ENCODE measurements at places on chromosomes 4 and X. TPM values are rescaled to one million over a fixed set of nuclear protein-coding genes. Genes with fewer than 3 reads are reported as not detected.

The ADH6 gene
- total RNA-seq: not detected

- DNase-seq: no peak
Observed at GRCh38 chr4:164538097-164538496, 215.8 kb upstream of the SMIM31 start.

The GPRASP2 gene
- 13.8 TPM for total RNA-seq

- no peak for DNase-seq
Observed at GRCh38 chrX:18368402-18368801, 13.9 kb upstream of the SCML2 start.

DNA sequence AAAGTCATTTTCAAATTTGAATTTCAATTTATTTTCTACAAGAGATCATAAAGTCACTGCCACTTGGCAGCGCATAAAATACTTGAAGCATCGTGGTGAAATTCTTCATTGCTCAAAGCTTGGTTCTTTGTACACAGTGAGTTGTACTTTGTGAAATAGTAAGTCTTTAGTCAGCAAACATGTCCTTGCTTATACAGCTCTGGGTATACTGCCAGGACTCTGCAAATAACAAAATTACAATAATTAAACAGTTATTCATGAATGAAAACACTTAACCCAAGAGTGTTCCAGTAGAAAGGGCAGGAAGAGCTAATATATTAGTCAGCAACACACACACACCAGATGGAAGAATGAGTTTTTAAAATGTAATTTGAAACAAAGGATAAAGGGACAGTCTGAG is 1300.9 kb upstream of the DIAPH2 start:
- no peak for DNase-seq

DNA sequence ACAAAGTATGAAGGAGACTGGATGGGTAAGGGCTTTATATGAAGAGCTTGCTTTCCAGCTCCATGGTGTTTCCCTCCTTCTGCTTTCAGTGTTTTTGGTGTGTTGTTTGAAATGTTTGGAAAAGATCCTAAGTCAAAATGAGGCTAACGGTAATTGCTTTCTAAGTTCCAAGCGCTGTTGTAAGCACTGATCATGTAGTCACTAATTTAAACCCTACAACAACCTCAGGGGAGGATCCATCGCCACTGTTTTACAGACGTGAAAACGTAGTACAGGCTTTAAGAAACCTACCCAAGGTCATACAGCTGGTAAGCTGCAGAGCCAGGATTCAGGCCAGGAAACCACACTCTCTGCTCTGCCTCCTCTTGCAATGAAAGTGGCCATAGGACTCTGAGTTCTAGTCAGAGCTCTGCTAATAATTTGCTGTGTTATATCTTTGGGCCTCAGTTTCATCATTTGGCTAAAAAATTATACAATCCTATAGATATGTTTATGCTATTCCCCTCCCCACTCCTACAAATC is 102.9 kb upstream of the PGRMC2 start:
- no peak for DNase-seq
